ENCODE measurements at places on chromosomes 1 and 21.

DNA sequence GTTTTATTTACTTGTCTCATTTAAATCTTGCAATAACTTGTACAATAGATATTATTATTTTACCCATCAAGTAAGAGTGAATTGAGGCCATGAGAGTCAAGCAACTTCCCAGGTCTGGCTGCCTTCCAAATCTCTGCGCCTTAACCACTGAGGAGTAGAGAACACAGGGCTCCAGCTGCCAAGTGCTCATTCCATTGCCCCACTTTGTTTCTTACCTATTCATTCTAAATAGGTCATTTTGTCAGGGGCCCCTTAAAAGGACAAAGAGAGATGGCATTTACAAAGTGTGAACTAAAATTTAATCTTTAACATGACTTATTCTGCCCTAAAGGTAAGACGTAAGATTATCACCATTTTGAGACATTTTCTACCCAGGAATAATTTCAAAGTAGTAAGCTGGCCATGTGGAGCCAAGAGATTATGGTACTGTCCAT is 3.5 kb downstream of the PPP1R15B start:
- DNase-seq, result peak; percentile 19

DNA sequence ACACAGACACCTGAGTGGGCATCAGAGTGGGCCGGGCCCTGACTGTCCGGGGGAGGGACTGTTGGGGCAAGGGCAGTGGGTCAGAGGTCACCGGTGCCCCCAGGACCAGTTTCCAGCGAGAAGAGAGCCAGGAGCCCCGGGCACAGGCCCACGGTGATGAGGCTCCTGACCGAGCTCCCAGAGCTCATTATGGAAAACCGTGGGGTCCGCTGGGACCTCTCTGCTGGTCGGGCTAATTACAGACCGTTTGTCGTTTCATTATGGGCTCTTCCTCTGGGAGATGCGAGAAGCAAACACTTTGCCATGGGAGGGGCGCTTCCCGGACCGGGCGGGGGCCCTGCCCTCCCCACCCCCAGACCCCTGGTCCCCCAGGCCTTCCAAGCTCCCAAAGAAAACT is 12.0 kb upstream of the TTLL10 start:
- no peak for DNase-seq

GRCh38 chr1:221992427-221992826 is 250.5 kb upstream of the DUSP10 start:
- DNase-seq, result no peak

GRCh38 chr1:22089134-22089571 is 36.6 kb downstream of the CDC42 start:
- no peak for DNase-seq

GRCh38 chr1:206591226-206591625 is 21.0 kb downstream of the EIF2D start:
- no peak for DNase-seq

DNA sequence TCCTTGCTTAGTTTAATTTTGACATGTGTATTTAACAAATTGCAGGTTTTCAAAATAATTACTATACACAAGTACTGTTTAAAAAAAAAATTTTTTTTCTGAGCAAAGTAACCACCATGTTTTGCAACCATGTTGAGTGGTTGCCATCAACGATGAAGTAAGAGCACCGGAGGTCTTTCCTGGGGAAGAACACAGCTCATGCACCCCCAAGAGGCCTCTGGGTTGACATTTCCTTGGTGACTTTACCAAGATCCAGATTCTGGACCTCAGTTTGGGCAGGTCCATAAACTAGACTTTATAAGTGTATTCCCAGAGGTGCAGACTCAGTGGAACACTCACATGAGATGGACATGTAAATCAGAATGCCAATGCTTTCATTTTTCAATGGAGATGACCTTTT is 36.8 kb upstream of the RALGPS2 start:
- no peak for DNase-seq
